Activated CD4-positive, alpha-beta T cell treated with anti-CD3 and anti-CD28 coated beads for 48 hours (primary cell): ENCODE measurements at places on chromosomes 11 and 22.

GRCh38 chr11:31767066-31767465 is 44.1 kb downstream of the PAX6 start:
- no peak for DNase-seq

DNA sequence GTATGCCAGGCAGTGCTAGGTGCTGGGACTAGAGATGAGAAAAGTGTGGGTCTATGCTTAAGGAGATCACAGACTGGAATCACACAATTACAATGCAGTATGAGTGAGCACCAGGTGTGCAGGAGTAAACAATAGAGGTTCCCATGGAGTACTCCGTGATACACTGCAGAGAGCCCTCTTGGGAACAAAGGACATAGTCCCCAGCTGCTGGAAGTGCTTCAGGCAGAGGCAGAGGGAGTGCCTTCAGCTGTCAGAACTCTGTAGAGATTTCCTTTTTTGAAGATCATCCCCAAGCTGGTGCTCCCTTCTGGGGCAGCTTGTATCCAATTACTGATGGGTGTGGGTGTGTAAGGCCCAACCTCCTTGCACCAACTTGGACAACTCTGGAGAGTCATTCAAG is 143.5 kb upstream of the PLET1 start:
- no peak for DNase-seq

- DNase-seq: no peak
These were observed 33.8 kb upstream of the SPON1 start for GRCh38 chr11:13928566-13929251.

DNA sequence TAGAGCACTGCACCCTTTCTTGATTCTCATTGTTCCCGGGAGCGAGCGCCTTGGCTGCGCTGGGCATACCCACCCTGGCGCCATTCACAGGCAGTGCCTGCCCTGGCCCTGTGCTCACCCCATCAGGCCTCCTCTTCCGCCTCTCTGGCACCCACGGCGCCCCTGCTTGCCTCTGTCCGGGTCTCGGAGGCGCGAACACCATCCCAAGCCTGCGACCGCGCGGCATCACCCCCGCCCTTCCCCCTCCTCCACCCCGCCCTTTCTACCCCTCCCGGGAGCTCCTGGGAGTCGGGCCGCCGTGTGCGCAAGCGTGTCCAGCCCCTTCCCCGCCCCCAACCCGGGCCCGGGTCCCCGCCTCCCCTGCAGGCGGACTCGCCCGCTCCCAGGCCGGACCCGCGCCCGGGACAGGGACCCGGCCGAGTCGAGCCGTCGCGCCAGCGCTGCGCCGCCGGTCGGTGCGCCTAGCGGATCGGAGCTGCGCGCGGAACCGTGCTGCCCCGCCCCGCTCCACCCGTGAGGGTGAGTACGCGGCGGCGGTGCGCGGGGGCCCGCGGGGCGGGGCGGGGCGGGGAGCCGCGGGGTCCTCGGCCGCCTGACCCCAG is at the start of gene ST3GAL4:
Gene ST3GAL4, plus strand, starts transcription at position 363 of the 602 bp plus-strand sequence. CDS start 50,470 bp downstream, outside the sequence.
- peak; percentile 81 for DNase-seq

DNA sequence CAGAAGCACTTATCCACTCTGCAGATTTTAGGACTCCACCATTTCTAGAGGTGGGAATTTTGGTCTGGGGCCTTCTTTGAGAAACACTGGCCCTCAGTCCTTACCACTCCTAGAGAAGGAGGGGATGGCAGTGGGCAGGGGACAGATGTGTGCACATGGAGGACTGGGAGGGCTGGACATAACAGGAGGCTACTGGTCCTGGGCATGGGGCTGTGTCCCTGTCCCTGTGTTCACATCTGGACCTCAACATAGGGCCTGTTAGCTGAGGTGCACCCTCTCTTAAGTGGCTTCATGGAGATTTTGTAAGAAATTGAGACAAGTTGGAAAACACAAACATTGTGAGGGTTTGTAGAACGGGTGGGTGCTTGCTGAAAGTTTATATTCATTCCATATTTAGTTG is 103.4 kb downstream of the ATXN10 start:
- DNase-seq: no peak

- no peak for DNase-seq
These were observed 21.6 kb downstream of the SVIP start for GRCh38 chr11:22807855-22808570.

DNA sequence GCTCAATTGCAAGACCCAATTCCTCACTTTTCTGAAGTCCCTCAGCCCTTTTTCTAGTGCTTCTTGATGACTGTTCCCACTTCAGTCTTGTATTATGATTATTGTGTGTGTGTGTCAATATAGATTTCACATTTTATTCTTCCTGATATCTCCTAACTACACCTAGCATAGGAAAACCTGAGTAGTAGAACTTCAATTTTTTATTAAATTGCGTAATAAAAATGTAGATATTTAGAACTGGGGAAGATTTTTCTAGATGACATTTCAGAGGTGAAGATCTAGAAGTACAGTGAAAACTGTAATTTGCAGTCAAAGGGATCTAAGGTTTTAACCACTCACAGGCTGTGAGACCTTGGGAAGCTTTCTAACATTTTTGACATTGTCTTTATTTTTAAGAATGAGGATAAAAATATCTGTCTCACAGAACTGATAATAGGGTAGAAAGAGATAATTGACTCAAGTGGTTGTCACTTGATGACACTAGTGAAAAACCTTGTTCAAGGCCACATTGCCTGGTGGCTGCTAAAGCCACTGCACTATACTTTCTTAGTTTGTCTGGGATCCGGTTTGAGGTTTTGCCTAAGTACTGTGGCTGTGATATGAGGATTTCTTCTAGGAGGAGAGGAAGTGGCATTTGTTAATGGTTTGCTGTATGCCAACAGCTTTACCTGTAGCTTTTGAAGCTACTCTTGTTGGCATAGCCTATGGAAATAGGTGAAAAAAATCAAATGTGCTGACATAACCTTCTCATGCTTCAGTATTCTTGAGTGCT is 32.2 kb upstream of the SESN3 start:
- DNase-seq: no peak

GRCh38 chr22:44037519-44038375 is 13.6 kb downstream of the PARVB start:
- no peak for DNase-seq

GRCh38 chr22:38697425-38698089 is 3.2 kb downstream of the JOSD1 start:
- DNase-seq: no peak

- no peak for DNase-seq
These were observed 28.2 kb downstream of the SLC22A12 start for GRCh38 chr11:64619196-64619595.

- DNase-seq: no peak
These were observed 9.8 kb downstream of the PDHX start for GRCh38 chr11:34926101-34926830.

DNA sequence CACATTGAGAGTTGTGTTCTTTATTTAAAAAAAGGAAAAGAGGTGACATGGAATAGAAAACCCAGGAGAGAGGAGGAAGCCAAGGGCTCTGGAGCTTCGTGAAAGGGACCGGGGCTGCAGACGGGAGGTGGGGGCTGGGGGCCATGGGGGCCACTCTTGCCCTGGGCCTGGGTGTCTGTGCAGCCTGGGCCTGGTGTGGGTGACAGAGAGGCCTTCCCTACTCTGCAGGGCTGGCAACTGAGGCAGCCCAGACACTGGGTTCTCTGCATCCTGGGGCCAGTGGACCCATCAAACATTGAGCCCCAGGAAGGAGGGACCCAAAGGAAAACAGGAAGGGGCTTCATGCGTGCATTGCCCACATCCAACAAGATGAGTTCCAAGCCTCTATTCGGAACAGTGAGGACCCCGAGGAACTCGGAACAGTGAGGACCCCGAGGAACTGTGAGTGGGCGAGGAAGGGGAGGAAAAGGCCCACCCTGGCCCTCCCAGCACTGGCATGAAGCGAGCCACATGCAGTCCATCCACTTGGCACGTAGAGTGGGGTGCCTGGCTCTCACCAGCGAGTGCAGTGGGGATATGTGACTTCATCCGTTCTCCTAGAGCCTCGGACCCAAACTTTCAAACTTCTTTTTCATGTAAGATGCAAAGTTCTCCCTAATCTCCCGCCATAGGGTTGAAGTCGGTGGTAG is 1121.6 kb downstream of the BRD1 start:
- DNase-seq: no peak

DNA sequence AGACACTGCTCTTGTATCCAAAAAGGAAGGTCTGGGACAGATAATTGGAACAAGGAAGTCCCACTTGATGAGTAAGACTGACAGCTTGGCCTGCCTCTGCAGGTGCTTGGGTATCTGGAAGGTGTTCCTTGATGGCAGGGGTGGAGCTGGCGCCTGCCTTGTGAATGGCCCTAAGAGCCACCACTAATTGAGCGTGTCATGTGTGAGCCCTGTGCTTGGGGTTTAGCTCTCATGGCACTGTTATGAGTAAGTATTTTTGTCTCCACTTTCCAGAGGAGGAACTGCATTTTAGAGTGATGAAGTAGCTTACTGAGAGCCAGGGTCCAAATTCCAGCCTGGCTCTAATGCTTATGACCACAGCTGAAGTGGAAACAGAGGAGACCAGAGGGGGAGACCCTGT is 71.2 kb upstream of the NECTIN1 start:
- DNase-seq: no peak

DNA sequence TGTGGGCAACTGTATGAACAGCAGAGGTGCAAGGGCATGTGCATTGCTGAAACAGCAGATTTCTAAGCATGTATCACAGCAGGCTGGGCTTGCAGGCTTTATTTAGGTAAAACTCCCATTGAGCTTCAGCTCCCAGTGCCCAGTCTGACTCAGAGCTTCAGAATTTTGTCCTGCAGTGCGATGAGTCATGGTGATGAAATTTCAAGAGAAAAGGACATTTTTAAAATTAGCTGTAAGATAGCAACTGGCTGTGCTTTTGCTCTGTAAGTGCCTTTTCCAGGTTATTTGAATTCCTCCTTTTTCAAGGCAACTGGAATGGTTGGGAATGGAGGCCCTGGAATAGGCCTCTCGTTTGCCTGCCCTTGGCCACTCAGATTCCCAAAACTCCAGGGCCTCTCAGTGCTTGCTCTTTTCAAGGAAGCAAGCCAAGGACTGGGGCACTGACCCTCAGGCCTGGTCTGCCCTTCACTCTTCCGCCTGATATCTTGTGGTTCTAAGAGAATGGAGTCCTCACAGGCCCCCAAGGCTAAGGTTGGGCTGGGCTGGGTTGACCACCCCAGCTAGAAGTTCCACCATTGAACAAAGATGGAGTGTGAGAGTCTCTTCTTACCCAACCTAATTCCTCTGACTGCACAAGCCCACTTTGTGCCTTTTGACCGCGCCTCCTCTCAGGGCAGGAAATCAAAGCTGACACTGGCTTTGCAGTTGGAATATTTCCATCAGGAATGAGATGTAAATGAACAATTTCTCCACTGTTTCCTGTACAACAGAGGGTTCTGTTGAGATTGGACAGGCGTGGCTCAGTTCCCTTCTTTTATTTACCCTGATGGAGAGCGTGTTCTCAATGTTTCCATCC is 59.5 kb upstream of the PRSS23 start:
- DNase-seq: peak; percentile 55

- no peak for DNase-seq
These were observed 559 bp downstream of the RANBP1 start for GRCh38 chr22:20116376-20116950.

- DNase-seq: no peak
These were observed 84.3 kb upstream of the MTMR2 start for GRCh38 chr11:96008161-96008720.

- DNase-seq: no peak
These were observed 24.6 kb upstream of the WNT7B start for GRCh38 chr22:46001426-46002106.

- no peak for DNase-seq
These were observed 77.5 kb downstream of the CNTN5 start for GRCh38 chr11:99098258-99098657.

DNA sequence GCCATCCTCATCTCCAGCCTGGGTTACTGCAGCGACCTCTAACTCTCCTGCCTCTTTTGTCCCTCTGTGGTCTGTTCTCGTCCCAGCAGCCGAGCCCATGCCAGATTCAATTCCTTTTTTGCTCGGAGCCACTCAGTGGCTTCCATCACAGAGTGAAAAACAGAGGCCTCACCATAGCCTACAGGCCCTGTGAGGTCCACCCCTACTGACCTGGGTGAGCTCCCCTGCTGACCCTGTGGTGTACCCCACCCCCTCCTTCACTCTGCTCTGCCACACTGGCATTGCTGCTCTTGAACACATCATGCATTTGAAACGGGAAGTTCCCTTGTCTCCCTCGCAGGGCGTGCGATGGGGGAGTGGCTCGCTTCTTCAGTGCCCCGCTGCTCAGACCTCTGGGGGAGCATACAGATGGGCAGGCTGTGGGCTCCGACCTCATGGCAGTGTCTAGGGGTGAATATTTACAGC is 2.1 kb downstream of the AIP start:
- DNase-seq: peak; percentile 84

GRCh38 chr11:44950031-44950624 is 555 bp downstream of the TP53I11 start:
- peak; percentile 49 for DNase-seq

DNA sequence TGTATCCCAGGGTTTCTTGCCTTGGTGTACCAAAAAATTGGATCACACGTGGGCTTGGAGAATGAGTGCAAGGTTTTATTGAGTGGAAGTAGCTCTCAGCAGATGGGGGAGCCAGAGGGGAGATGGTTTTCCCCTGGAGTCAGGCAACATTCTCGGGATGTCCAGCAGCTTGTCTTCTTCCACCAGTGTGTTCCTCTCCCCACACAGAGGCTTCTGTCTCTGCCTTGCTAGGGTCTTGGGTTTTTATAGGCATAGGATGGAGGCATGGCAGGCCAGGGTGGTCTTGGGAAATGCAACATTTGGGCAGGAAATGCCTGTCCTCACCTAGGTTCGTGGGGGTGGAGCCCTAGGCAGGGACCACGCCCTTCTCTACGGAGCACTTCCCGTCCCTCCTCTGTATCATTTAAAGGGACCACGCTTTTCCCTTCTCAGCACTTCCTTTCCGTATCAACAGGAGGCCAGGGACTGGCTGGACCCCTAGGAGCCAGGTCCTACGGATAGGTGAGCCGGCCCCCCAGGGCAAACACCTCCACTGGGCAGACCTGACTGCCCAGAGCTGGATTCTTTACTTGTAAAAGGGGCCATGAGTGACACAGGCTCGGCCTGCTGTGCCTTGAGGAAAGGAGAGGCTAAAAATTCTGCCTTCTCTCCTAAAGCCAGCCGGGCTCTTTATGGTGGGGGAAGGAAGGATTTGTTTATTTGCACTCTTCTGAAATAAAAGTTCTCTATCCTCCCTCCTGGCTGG is 55.3 kb upstream of the CCDC188 start:
- DNase-seq: peak; percentile 79

- DNase-seq: peak; percentile 63
These were observed 4.3 kb downstream of the IGSF22 start for GRCh38 chr11:18721561-18722292.

DNA sequence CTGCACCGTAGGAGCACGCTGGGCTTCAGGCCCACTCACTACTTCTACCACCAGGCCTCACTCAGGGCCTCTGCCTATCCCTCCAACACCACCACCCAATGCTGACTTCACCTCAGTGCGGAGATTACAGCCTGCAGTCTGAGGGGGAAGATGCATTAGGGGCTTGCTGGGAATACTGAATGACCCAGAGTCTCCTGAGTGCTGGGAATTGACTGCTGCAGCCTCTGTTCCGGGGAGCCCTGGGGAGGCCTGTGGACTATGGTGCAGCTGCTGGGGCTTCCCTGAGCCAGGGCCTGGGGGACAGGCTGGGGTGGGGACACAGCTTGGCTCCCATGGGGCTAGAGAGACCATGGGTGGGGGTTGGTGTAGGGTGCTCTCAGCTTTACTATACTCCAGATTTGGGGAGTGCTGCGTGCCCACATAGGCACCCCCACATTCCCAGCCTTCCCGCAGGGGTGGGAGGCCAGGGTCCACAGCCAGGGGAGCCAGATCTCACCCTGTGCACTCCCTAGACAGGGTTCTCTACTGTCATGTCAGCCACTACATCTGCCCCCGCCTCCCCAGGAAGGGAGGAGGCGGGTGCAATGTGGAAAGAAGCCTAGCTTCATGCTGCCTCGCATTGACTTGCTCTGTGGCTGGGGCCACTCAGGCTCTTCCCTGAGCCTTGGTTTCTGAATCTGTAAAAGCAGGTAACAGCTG is 44.4 kb downstream of the GDPD5 start:
- DNase-seq: no peak
